ENCODE measurements at places on chromosomes 3 and 15.

DNA sequence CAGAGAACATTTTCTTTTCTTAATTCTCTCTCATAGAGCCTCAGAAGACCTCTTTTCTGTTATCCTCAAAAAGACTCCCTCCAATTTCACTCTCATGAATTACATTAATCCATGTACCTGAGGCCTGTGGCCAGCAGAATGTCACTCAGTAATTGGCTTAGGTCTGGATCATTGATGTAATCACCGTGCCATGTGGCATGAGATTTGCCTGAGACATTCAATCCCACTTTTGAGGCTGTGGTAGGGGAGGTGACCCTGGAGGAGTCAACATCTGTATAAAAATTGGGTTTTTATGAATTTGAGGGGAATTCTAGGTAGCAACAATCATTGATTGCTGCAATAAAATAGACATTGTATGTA, 295.3 kb downstream of the GBE1 start:
- no peak for DNase-seq

DNA sequence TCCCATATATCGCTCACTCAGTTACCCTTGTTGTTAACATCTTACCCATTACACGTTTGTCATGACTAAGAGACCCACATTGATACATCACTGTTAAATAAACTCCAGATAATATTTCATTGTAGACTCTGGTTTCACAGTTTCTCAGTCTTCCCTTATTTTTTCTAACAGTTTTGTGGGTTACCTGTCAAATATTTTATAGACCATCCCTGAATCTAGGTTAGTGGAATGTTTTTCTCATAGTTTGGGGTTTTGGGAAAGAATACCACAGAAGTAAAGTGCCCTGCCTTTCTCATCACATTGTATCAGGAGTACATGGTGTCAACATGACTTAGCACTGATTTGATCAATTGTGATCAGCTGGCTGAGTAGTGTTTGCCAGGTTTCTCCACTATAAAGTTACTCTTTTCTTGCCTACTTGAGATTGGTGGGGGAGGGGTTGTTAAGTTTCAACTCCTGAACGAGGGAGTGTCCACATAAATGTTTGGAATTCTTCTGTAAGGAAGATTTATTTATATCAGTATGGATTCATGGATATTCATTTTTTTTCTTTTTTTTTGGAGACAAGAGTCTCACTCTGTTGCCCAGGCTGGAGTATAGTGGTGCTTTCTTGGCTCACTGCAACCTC, 25.9 kb downstream of the RNF111 start:
- no peak for DNase-seq

DNA sequence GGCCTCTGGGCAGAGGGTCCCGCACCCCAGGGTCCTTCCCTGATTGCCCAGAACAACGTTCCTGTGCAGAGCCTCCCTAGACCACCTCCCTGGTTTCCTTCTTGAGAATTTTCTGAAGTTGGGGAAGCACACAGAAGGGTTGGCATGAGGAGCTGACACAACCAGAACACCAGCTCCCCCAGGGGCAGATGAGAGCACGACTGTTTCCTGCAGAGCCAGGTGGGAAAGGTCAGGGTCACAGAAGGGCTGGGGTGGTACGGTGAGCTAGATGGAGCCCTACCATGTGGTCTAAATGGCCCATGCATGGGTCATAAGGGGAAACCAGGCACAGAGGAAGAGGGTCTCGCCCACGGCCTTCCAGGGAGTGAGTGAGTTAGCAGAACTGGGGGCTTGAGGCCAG, 10.4 kb downstream of the PPCDC start:
- no peak for DNase-seq

- DNase-seq, result no peak
Measured at GRCh38 chr15:62126364-62126763, 38.7 kb downstream of the C2CD4B start.

- no peak for DNase-seq
Measured at GRCh38 chr15:31269816-31270575, 56.6 kb upstream of the KLF13 start.

GRCh38 chr15:85947936-85948335, 131.7 kb upstream of the AGBL1 start:
- no peak for DNase-seq

- DNase-seq, result peak; percentile 39
Measured at GRCh38 chr15:80182611-80183261, 29.9 kb downstream of the FAH start.

DNA sequence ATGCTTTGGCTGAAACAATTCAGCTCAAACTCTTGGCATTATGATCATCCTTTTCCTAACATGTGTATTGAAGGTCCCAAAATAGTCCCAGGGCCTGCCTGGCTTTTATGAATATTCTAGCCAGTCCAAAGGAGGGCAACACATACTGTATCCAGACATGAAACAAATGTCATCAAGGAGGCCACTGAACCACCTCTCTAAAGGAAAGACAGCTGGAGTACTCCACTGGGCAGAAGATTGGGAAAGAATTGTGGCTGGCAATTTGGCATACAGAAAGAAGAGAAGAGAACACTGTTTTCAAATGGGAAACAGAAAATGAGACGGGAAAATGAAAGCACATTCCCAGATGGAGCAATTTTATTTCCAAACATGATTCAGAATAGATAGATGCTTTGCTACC, 80.6 kb downstream of the NCEH1 start:
- no peak for DNase-seq

DNA sequence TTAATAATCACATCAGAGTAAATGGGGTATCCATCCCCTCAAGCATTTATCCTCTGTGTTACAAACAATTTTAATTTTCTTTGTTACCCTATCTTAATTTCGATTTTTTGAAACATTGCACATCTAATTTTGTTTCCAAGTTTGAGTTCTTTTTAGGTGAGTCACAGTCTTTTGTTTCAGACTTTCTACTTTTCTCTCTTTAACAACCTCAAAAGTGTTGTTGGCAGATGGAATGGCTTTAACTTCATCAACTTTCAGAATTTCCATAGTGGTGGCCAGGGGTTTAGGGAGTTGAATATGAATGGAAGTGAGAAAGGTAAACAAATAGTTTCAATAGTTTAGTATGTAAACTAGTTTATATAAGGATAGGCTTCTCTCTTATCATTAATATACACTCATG, 223.0 kb upstream of the MLF1 start:
- no peak for DNase-seq

GRCh38 chr15:90225504-90226234, 8.1 kb downstream of the CIB1 start:
- no peak for DNase-seq

DNA sequence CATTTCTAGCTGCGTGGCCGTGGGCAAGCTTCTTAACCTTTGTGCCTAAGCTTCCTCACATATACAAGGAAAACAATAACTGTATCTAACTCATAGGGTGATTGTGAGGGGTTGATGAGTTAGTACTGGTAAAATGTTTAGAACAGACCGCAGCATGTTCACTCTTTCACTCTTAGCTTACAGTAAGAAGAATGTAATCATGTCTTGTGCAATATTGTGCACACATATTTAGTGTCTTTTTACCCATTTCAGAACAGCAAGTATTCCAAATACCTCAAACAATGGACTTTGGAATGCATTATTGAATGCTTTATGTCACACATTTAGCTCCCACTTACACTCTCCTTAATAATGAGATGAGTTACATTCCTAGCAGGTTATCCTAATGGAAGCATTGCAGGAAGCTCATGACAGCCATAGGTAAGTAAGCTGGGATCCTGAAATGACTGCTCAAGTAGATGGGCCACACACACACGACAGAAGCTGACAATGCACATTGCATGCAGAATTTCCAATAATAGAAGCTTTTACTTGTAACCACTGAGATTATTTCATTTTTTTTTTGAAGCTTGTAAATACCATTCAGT, 468.9 kb upstream of the WNT5A start:
- DNase-seq, result no peak

DNA sequence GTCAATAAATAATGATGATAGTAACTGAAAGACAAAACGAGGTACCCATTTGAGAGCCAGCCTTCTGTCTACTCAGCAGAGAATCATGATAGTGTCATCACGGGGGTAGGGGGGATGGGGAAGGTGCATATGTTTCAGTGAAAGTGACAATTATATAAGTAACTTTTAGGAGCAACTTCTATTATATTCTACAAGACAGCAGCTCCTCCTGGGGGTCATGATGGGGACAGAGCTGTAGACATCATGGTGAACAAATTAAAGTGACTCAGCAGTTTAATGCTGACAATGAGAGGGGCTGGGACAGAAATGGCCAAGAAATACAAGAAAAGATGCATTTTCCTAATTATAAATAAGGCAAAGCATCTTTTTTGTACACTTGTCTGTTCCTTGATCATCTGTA, 11.8 kb downstream of the CAPN3 start:
- no peak for DNase-seq

GRCh38 chr15:26767169-26767670, 5.6 kb downstream of the GABRB3 start:
- no peak for DNase-seq

- no peak for DNase-seq
Measured at GRCh38 chr3:129722527-129722926, 116.1 kb upstream of the PLXND1 start.

DNA sequence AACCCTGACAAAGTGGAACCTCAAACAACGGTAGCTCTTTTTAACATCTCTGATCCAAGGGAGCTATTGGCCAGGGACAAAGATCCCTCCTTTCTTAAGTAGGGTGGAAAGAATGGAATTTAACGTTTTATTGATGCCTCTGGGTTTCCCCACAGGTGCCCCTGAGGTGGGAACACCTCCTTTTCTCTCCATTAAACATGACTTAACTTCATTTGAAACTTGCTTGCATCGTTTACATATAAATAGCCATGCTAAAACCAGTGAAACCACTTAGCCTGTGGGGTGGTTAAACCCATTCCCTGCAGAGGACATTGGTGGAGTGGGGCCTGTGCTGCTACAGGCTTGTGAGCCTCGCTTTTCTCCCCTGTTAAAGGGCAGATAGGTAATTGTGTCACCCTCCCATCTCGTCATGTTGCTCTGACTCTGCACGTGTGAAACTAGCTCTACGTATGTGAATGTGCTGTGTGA, 9.7 kb downstream of the CGNL1 start:
- no peak for DNase-seq

DNA sequence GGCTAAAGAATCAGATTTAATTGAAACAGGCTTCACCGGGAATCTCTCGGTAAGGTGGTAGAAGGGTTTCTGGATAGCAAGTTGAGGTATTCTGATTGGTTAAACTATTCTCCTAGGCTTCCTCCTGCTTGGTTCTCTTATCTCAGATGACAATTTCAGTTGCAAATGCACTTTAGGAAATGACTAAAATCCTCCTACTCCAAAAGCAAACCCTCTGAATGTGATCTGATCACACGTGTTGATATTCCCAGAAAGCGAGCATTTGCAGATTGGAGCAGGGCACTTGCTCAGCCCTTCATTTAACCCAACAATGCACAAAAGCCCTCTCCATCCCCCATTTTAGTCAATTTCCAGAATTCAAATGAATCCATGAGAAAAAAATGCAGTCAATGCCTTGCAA, 55.6 kb upstream of the ICE2 start:
- DNase-seq, result no peak

GRCh38 chr3:10614168-10614567, 108.8 kb upstream of the ATP2B2 start:
- no peak for DNase-seq

DNA sequence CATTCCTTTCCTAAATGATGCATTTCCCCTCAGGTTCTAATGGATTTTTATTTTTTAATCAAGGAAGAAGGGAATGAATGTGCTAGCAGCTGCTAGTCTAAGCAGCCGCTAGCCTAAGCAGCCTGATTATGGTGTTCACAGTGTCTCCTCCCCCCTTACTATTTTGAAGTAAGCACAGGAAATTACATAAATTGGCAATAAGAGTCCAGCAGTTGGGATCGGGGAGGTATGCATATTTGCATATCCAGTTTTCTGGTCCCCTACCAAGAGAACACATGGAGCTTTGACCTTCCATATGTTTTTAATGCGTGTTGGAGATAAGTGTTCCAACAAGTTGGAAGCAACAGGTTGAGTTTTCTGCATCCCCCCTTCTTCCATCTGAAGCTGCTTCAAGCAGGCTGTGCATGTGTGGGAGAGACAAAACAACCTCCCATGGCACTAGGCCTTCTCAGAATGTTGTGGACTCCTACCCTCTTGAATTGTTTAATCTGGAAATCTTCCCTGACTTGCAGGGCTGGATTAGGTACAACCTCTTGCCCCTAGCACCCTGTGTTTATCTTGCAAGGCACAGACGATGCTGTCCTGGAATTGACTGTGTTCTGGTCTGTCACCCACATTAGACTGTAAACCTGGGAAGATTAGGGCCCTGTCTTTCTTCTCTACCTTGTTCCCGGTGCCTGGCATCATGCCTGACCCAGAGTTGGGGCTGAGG, 124.8 kb upstream of the LRIG1 start:
- DNase-seq, result peak; percentile 60

GRCh38 chr15:29128671-29129070, 141.0 kb downstream of the NSMCE3 start:
- no peak for DNase-seq

GRCh38 chr3:51024121-51024520, 349.4 kb downstream of the DOCK3 start:
- DNase-seq, result no peak

- DNase-seq, result peak; percentile 54
Measured at GRCh38 chr3:184727357-184728009, 15.6 kb upstream of the MAGEF1 start.

DNA sequence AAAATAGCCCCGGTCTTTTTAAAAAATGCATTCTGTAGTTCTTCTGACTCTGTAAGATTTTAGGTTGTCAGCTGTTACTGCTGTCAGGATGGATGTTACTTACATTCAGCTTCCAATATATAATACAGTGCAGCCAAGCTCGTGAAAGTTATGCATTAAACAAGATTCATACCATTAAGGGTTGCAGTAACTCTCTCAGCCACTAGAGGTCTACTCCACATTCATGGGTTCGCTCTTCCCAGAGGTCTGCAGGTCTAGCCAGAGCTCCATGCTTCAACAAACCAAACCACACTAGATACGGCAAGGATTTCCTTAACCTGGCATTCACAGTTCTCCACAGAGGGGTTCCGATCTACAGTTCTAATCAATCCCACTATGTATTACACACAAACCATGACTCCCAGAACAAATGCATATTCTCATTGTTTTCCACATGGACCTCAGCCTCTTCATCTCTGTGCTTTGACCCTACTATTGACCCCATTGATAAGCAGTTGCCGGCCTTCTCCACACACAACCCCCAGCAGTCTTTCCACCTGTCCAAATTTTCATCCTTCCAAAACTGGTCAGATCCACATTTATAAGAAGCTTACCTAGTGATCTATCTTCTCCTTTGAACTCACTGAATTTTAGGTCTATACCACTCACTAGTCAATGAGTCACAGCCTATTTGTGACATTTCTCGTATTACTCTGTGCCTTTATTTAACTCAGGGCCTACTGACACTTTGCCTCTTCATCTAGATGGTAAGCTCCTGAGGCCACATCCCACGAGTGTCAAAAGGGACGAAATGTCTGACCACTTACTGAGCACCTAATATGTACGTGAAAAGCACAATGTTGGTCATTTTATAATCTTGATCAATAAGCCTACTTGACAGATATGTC, 33.7 kb downstream of the RORA start:
- DNase-seq, result peak; percentile 20

GRCh38 chr3:177419904-177420601, 222.8 kb upstream of the TBL1XR1 start:
- DNase-seq, result no peak

GRCh38 chr3:151404316-151404715, 19.8 kb upstream of the P2RY12 start:
- peak; percentile 56 for DNase-seq

GRCh38 chr3:117302428-117302827, 592.8 kb downstream of the TUSC7 start:
- no peak for DNase-seq

Data from fibroblast of skin of left quadriceps (primary cell).